ENCODE measurements at places on chromosomes 6 and 20. TPM values are rescaled to one million over a fixed set of nuclear protein-coding genes. Genes with fewer than 3 reads are reported as not detected.
A peak's percentile ranks its signal among the peaks of the same experiment; 100 is the strongest.

GRCh38 chr6:129903082-129903481, 42.0 kb upstream of the TMEM244 start:
- DNase-seq = no peak
- H3K27me3 ChIP-seq = peaks cover 2% of the 10 kb centered on the region
- no peaks in the 10 kb centered on the region for H3K36me3 ChIP-seq
- H3K4me3 ChIP-seq = no peak overlapping the region
- no peak overlapping the region for H3K27ac ChIP-seq

DNA sequence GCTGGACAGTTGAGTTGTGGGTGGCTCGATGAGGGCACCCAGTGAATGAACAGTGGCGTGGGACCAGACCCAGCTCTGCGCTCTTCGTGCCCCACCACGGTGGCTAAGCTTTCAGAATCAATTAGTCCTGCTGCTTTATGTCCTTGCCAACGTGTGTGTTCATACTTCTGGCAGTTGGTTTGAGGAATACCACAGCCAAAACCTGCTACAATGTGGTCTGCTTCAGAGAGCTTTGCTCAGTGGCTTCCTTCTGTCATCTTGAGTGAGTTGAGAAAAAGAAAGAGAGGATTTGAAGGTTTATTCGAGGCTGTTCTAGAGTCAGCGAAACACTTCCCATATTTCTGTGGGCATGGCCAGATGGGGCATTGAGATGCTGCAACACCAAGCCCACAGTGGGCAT, 39.5 kb upstream of the SLC22A2 start:
- no peak overlapping the region for H3K27ac ChIP-seq
- H3K4me1 ChIP-seq = peaks cover 13% of the 10 kb centered on the region
- no peaks in the 10 kb centered on the region for H3K27me3 ChIP-seq
- H3K36me3 ChIP-seq = no peaks in the 10 kb centered on the region
- no peak for DNase-seq

- no peak overlapping the region for H3K4me3 ChIP-seq
- H3K27ac ChIP-seq = peak overlapping the region; percentile 57
- H3K36me3 ChIP-seq = no peaks in the 10 kb centered on the region
- DNase-seq = peak; percentile 54
- no peaks in the 10 kb centered on the region for H3K27me3 ChIP-seq
- H3K4me1 ChIP-seq = peaks cover 8% of the 10 kb centered on the region
Measured at GRCh38 chr6:81766482-81767069, 14.1 kb upstream of the TENT5A start.

GRCh38 chr6:108690326-108691049, 129.8 kb downstream of the FOXO3 start:
- no peaks in the 10 kb centered on the region for H3K4me1 ChIP-seq
- no peak overlapping the region for H3K4me3 ChIP-seq
- H3K27me3 ChIP-seq = no peaks in the 10 kb centered on the region
- H3K27ac ChIP-seq = no peak overlapping the region
- DNase-seq = no peak

- no peaks in the 10 kb centered on the region for H3K36me3 ChIP-seq
- no peak overlapping the region for H3K27ac ChIP-seq
- H3K27me3 ChIP-seq = no peaks in the 10 kb centered on the region
- no peak for DNase-seq
Measured at GRCh38 chr20:24493661-24494459, 24.4 kb downstream of the SYNDIG1 start.

- no peak for DNase-seq
- no peak overlapping the region for H3K27ac ChIP-seq
Measured at GRCh38 chr6:116298973-116299372, 19.2 kb upstream of the TSPYL1 start.

DNA sequence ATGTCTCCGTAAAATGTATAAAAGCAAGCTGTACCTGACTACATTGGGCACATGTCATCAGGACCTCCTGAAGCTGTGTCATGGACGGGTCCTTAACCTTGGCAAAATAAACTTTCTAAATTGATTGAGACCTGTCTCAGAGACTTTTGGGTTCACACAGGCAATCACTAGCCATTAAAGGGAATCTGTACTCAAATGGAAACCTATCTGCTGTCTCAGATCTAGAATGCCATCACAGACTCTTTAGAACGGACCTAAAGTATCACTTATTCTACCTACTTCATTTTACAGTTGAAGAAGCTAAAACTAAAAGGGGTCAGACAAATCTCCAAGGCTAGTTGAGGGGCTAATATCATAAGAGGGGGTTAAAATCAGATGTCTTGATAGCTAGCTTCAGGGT, 11.1 kb downstream of the SAMD3 start:
- no peak overlapping the region for H3K4me3 ChIP-seq
- no peaks in the 10 kb centered on the region for H3K27me3 ChIP-seq
- no peaks in the 10 kb centered on the region for H3K36me3 ChIP-seq
- H3K27ac ChIP-seq = no peak overlapping the region
- no peaks in the 10 kb centered on the region for H3K4me1 ChIP-seq

- H3K36me3 ChIP-seq = no peaks in the 10 kb centered on the region
- H3K4me3 ChIP-seq = no peak overlapping the region
- no peak overlapping the region for H3K27ac ChIP-seq
- H3K27me3 ChIP-seq = no peaks in the 10 kb centered on the region
- DNase-seq = no peak
- H3K4me1 ChIP-seq = peaks cover 4% of the 10 kb centered on the region
Measured at GRCh38 chr20:9256393-9256792, 187.5 kb downstream of the PLCB4 start.

DNA sequence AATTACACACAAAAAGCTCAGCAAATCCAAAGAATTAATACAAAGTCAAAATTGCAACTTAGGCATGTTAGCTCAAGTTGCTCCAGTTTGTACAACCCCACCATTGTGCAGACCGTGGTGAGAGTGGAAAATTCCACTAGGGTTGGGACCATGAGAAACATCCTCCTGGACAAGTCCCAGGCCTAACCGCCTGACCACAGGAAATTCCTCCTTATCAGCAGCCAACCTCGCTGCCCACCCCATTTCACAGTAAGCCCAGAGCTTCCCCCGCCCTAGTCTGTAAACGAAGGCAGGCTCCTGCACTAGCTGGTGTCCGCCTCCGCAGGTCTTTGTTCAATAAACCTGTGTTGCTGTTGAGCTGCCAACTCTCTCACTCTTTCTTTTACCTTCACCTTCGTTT, 1023.3 kb downstream of the EYS start:
- H3K27me3 ChIP-seq = no peaks in the 10 kb centered on the region
- no peak for DNase-seq
- no peak overlapping the region for H3K4me3 ChIP-seq
- no peak overlapping the region for H3K27ac ChIP-seq

DNA sequence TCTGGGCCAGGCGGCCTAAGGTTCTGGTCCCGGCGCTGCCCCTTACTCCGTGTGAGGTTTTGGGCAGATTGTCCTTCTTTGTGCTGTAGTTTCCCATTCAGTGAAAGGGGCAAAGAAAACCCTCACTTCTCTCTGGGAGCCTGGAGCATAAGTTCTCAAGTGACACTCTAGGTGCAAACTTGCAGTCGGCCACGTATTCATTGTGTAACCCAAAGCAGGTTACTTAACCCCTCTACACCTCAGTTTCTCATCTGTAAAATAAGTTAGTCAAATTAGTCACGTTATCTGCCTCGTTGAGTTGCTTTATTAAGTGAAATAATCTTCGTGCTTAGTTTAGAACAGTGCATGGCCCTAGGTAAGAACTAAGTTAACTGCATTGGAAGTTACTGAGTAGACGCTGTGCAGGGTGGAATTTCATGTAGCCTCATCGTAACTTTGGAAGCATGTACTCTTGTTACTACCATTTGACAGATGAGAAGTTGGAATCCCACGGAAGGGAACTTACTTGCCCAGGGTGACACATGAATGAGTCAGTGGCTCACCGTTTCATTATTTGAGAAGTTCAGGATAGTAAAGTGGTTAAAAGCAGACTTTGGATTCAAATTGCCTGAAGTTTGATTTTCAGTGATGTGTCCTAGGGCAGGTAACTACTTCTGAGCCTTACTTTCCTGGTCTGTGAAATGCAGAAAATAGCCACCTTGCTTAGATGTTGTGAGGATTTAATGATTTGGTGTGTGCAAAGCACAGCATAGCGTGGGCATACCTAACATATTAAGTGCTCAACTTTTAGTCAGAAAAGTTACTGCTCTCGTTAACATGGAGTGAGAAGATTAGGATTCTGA, 556 bp upstream of the MROH8 start:
- peak overlapping the region; percentile 93 for H3K27ac ChIP-seq
- H3K4me3 ChIP-seq = peak overlapping the region; percentile 95
- peak; percentile 10 for DNase-seq
- no peaks in the 10 kb centered on the region for H3K27me3 ChIP-seq

GRCh38 chr6:170046791-170047626, 243.9 kb downstream of the DLL1 start:
- DNase-seq = no peak
- H3K4me1 ChIP-seq = no peaks in the 10 kb centered on the region
- no peak overlapping the region for H3K4me3 ChIP-seq
- no peaks in the 10 kb centered on the region for H3K36me3 ChIP-seq
- no peak overlapping the region for H3K27ac ChIP-seq

GRCh38 chr6:168959696-168960095, 293.9 kb downstream of the THBS2 start:
- DNase-seq = no peak
- no peaks in the 10 kb centered on the region for H3K4me1 ChIP-seq
- H3K4me3 ChIP-seq = no peak overlapping the region
- no peaks in the 10 kb centered on the region for H3K27me3 ChIP-seq
- no peak overlapping the region for H3K27ac ChIP-seq
- H3K36me3 ChIP-seq = no peaks in the 10 kb centered on the region

DNA sequence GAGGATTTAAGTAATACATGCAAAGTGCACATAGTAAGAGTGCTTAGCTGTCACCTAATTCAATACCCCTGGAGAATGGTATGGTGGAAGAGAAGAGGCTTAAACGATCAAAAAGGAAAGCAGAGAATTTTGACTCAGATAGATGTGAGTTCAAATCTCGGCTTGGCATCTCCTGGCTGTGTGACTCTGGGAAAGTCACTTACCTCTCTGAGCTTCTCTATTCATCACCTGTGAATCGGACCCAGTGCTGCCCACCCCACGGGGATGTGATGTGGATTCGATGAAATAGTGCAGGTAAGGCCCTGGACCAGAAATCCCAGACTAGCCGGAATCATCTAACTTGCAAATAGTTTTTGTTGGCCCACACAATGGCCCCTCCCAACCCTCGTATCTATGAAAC, 1.8 kb upstream of the B4GALT5 start:
- no peaks in the 10 kb centered on the region for H3K27me3 ChIP-seq
- no peak overlapping the region for H3K27ac ChIP-seq
- H3K36me3 ChIP-seq = no peaks in the 10 kb centered on the region
- H3K4me1 ChIP-seq = peaks cover 12% of the 10 kb centered on the region
- DNase-seq = no peak

DNA sequence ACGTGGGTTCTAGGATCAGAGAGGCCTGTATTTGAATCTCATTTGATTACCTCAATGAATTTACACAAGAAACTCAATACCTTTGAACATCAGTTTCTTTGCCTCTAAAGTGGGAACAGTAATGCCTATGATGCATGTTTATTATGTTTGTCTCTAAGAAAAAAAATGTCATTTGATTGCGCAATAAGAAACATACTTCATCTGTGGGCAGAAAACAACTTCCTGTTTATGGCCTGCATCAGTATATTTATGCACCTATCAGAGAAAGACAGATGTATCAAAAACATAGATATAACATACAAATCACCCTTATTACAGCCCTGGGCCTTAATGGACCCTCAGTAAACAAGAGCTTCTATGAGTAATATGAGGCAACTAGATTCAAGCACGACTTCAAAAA, 516.4 kb upstream of the ARID1B start:
- H3K27me3 ChIP-seq = no peaks in the 10 kb centered on the region
- H3K36me3 ChIP-seq = no peaks in the 10 kb centered on the region
- no peak for DNase-seq
- no peaks in the 10 kb centered on the region for H3K4me1 ChIP-seq
- no peak overlapping the region for H3K4me3 ChIP-seq
- H3K27ac ChIP-seq = no peak overlapping the region

GRCh38 chr6:155077784-155078183, 82.7 kb downstream of the TIAM2 start:
- H3K4me3 ChIP-seq = no peak overlapping the region
- peaks cover 4% of the 10 kb centered on the region for H3K36me3 ChIP-seq
- no peaks in the 10 kb centered on the region for H3K4me1 ChIP-seq
- H3K27ac ChIP-seq = no peak overlapping the region
- no peak for DNase-seq

DNA sequence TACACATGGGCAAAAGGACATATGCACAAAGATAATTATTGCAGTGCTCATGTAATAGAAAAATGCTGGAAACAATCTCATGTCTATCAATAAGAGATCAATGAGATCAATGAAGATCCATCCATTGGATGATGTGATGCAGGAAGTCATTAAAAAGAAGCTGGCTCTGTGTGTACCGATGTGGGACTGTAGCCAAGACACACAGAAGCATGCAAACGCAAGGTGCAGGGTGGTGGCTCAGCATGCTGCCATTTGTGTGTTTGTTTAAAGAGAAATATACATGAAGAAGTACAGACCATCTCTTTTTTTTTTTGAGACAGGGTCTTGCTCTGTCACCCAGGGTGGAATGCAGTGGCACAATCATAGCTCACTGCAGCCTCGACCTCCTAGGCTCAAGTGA, 33.1 kb upstream of the KCNB1 start:
- no peak overlapping the region for H3K4me3 ChIP-seq
- no peaks in the 10 kb centered on the region for H3K27me3 ChIP-seq
- DNase-seq = no peak
- H3K27ac ChIP-seq = no peak overlapping the region
- H3K4me1 ChIP-seq = no peaks in the 10 kb centered on the region
- peaks cover 5% of the 10 kb centered on the region for H3K36me3 ChIP-seq

DNA sequence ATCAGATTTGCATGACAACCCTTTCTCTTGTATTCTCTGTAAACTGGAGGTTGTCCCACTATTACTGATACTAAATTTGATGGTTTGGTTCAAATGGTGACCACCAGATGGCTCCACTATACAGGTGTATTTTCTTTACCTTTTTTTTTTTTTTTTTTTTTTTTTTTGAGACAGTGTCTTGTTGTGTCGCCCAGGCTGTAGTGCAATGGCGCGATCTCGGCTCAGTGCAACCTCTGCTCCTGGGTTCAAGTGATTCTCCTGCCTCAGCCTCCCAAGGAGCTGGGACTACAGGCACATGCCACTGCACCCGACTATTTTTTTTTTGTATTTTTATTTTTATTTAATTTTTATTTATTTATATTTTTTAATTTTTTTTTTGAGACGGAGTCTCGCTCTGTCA, 6.6 kb upstream of the WTAP start:
- no peak overlapping the region for H3K4me3 ChIP-seq
- DNase-seq = peak; percentile 43
- H3K36me3 ChIP-seq = no peaks in the 10 kb centered on the region
- H3K27me3 ChIP-seq = no peaks in the 10 kb centered on the region
- H3K27ac ChIP-seq = no peak overlapping the region

SLC44A4 gene
- 157 TPM for polyA plus RNA-seq

SLC22A7 gene
- polyA plus RNA-seq = 1.2 TPM

PAX1 gene
- not detected for polyA plus RNA-seq

COL21A1 gene
- polyA plus RNA-seq = 9.9 TPM

TRPC4AP gene
- polyA plus RNA-seq = 51.6 TPM

STMND1 gene
- polyA plus RNA-seq = 0.61 TPM

GGT7 gene
- polyA plus RNA-seq = 7.9 TPM

FAM217A gene
- 0.69 TPM for polyA plus RNA-seq

SLC52A3 gene
- 11.3 TPM for polyA plus RNA-seq

CCN5 gene
- polyA plus RNA-seq = 0.09 TPM
